ENCODE measurements at places on chromosomes 12 and 14.

DNA sequence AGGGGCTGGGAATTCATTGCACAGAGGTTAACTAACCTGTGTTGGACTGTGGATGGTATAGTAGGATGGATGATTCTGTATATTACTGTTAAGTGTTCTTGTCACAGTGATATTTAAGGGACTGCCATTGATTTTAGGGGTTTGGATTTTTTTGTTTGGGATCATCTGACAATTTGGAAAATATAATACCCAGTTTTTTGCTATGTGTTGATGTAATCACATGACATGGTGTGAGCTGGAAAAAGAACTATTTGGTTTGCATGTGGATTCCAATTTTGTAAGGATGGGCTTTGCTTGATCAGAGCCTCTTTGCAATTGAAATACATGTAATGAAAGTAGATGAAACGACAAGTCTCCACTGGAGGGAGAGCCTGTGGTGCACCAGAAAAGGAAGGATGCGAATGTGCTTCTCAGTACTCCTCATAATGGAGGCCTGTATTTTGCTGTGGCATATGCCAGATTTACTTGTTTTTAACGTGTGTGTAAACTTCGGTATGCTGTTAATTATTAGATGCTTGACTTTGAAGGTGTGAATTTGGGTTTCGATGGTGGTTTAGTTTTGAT, 2.7 kb downstream of the DYRK2 start:
- no peak for DNase-seq

DNA sequence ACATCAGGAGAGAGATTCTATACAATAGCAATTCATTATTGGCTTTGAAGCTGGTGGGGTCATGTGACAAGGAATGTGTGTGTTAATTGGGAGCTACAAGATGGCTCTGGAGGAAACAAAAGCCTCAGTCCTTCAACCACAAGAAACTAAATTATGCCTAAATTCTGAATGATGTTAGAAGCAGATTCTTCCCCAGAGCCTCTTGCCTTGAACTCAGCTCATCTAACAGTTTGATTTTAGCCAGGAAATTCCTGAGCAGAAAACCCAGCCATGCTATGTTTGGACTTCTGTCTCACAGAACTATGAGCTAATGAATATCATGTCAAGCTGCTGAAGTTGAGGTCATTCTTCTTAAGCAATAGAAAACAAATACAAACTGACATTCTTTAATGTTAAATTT, 274.7 kb downstream of the SLC6A15 start:
- DNase-seq = no peak

GRCh38 chr14:93702946-93703345, 85.3 kb downstream of the PRIMA1 start:
- DNase-seq = no peak

DNA sequence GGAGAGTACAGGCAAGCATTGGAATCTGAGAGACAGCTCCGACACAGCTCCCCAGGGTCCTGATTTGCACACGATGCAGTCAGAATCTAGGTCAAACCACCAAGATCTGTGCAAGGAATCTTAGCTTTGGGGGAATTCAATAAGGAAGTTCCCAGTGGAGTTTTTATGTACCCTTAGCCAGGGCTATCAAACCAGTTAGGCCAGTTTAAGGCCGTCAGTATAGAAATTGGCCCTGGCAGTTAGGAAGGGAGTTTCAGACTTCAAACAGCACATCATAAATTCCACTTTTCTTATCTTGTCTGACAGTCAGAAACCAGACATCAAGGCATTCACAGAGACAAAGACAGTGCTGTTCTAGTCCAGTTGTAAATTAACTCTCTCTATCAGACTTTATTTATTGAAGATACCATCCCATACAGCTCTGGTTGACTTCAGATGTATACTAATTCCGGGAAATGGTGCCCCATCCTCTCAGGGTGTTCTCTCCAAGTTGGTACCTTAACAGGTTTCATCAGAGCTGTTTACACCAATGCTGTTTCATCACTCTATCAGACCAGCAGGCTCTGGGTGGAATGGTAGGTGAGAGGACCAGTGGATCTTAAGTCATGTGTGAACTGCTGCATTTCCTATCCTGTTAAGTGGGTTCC, 157.5 kb upstream of the ATF7IP start:
- no peak for DNase-seq

- no peak for DNase-seq
These were observed 27.1 kb upstream of the BCDIN3D start for GRCh38 chr12:49869816-49870500.

Data from caudate nucleus (tissue), 63 donors.